NCI-H2081 treated with DMSO at 0.1 percent for 48 hours (cell line): ENCODE measurements at places on chromosomes 7 and 10.

DNA sequence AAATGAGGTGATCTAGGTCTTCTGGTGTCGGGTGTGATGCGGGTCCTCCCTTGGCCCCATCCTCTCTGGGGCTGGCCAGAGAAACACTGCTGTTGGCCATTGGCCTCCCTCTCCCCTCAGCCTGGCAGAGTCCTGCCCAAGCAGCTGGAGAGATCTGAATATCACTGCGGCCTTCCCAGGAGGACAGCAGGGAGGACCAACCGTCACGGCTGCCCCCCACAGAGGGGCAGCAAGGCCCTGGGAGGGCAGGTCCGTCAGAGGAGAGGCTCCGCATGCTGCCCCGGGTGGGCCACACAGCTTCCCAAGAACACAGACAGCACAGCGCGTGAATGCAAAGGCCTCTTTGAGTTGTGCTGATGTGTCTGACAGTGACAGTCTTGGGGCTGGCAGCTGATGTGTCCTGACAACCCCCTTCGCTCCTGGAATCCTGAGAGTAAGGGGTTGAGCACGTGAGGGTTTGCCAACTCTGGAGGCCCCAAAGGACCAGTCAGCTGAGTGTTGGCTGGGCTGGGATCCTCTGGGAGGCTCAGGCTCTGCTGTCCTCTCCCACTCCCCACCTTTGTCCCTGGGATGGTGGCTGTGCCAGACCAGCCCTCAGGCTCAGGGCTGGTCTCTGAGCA, 132.5 kb upstream of the UNC5B start:
- no peak for DNase-seq

DNA sequence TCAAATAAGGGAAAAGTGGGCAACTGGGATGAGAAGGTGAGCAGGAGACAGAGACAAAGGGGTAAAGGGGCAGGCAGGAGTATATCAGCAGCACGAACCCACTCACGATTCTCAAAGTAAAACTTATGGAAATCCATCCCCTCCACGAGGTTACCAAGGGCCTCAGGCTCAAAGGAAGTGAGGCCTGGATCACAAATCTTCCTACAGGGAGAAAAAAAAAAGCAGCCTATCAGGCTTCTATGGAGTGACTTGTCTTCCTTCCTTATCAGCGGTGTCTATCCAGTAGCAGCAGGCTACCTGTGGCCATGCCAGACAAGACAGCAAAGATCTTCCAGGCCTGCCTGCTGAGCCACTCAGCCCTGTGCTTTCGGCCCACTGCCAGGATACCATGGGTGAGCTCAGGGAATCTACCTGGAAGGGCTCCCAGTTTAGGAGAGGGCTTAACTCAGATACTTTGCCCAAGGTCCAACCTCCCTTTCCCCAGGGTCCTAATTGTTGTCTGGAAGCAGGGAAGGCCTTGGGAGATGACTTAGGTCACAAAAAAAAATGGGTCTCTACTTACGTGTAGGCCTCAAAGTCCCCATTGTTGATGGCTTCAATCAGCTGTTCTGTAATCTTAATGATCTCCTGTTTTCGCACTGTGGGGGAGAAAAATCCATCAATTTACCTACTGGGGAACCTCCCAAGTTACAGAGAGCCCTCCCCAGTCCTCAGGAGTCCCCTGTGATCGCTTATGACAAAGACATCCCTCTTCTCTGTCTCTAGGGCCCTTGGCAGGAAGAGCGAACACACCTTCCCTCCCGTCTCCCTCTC, 5.7 kb upstream of the NDST2 start:
- DNase-seq: no peak

- DNase-seq: no peak
Observed at GRCh38 chr7:88075216-88075615, 141.2 kb downstream of the ADAM22 start.

GRCh38 chr7:100887516-100888290, 1.8 kb downstream of the UFSP1 start:
- DNase-seq: no peak

GRCh38 chr10:126294451-126294850, 93.8 kb downstream of the ADAM12 start:
- no peak for DNase-seq

DNA sequence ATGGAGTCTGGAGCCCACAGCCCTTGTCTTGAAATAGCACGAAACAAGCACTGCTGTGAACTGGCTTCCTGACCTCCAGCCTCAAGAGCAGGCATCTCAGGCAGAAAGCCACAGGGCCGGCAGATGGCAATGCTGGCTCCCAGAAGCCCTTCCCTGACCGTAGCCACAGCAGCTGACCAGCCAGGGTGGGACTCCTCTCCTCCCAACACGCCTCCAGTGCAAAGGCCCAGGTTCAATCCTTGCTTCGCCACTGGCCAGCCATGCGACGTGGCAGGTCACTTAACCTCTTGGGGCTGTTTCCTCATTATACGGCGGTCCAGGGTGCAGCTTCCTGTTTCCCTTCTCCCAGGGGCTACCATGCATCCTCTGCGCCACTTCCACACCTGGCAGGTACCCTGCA, 12.8 kb downstream of the PRKAG2 start:
- no peak for DNase-seq

DNA sequence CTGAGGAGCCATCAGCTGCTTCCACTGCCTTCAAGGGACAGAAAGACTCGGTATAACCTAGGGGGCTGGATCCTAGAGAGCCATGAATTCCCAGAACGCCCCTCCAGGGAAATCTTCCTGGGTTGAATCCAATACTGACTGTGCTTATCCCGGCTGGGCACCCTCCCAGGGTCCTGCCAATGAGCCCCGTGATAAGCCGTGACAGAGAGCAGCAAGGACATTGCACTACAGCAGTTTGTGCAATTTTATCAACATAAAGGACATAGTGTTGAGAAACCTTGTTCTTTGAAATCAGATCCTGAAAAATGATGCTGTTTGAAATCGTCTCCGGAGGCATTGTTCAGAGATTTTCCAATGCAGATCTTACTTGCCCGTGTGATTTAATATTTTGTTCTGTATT, 18.8 kb downstream of the AKR1B1 start:
- DNase-seq: no peak

GRCh38 chr7:149803551-149804074, 30.2 kb upstream of the ZNF467 start:
- DNase-seq: no peak

- DNase-seq: no peak
Observed at GRCh38 chr7:15686295-15686956, at the start of gene MEOX2. Gene MEOX2, minus strand, starts transcription at chr7:15686683. Its CDS starts 281 bp downstream, at chr7:15686402.

DNA sequence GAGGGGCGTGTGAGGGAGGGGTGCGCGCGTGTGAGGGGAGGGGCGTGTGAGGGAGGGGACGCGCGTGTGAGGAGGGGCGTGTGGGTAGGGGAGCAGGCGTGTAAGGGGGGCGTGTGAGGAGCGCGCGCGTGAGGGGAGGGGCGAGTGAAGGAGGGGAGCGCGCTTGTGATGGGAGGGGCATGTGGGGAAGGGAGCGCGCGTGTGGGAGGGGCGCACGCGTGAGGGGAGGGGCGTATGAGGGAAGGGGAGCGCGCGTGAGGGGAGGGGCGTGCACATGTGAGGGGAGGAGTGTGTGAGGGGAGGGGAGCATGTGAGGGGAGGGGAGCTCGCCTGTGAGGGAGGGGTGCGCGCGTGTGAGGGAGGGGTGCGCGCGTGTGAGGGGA, 19.1 kb downstream of the MXI1 start:
- no peak for DNase-seq

- no peak for DNase-seq
Observed at GRCh38 chr10:120492346-120492745, 35.3 kb downstream of the PLPP4 start.

DNA sequence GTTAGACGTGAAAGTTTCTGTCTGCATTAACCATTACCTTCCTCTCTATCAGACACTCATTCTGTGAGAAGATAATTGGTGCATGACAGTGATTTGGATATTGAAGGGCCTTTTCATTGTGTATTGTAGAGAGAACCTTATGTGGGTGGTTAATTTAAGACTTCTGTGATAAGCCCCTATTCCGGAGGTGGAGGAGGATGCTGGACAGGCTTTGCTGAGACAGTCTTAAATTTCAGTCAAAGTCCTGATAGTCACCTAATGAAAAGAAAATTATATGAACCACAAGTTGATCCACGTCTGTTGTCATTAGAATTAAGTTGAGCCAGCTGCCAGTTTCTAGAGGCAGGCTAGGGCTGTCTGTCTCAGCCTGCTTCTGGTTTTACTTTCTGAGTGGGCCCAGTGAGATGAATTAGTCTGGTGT, 62.9 kb downstream of the CELF2 start:
- no peak for DNase-seq

DNA sequence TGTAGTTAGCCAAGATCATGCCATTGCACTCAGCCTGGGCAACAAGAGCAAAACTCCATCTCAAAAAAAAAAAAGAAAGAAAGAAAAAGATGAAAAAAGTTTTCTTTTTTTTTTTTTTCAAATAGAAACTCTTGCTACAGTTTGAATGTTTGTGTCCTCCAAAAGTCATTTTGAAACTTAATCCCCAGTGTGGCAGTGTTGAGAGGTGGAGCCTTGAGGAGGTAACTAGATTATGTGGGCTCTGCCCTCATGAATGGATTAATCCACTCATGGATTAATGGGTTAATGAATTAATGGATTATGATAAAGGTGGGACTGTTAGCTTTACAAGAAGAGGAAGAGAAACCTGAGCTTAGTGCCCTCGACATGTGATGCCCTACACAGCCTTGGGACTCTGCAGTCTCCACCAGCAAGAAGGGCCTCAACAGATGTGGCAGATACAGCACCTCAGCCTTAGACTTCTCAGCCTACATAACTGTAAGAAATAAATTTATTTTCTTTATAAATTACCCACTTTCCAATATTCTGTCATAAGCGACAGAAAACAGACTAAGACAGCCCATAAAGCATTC, 25.1 kb downstream of the CPEB3 start:
- DNase-seq: no peak

DNA sequence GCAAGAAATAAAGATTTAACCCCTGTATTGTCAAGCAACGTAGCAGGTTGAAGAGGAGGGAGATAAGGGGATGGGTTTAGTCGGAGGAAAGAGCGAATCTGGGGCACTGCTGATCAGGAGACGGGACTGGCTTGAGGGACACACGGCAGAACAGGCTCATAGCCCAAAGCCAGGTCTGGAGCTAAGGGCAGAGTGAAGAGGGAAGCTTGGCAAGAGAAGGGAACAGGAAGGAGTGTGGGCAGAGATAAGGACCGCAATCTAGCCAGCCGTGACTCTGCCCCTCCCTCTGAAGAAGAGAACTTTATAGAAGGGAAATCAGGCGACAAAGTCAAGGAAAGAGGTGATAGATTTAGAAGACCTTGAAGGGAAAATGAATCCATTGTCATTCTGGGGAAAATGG, 67.6 kb downstream of the CAV1 start:
- DNase-seq: no peak

GRCh38 chr7:99667179-99667578, 12.6 kb downstream of the CYP3A5 start:
- no peak for DNase-seq
